ENCODE measurements at places on chromosomes 3 and 15.

- no peak for DNase-seq
Observed at GRCh38 chr3:184486614-184487013, 75.0 kb upstream of the EPHB3 start.

DNA sequence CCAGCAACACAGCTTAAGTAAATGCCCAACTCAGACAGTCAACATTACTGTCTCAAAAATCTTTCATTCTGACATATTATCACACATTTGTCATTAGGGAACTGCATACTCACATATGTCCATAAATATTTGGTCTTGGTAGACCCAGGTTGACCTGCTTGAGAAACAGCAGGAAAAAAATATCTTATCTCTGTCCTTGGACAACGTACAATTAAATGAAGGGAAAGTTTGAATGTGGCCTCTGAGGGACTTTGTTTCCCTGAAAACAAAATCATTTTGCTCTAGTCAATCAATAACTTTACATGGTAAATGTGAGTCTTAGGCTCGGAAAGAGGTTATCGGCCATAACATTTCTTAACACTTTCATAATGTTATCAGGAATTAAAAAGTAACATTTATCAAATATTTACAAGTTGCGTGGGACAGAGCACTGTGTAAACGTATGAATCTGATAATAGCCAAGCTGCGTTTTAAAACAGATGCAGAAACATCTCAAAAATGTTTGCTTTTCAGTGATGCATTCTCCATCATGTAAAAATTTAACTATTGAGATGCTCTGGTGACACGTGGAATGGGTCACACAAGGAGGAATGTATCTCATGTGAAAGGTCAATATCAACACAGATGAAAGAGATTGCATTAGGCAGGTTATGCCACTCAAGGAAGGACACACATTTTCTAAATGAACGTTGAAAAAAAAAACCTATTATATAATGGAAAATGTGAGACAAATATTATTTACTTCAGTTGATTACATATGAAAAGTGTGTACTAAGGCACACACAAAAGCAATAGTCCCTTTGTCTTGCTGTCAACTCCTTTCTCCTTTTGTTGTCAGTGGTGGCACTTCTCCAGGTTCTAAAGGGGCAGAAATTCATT lies 304.4 kb downstream of the WDR72 start:
- no peak for DNase-seq

DNA sequence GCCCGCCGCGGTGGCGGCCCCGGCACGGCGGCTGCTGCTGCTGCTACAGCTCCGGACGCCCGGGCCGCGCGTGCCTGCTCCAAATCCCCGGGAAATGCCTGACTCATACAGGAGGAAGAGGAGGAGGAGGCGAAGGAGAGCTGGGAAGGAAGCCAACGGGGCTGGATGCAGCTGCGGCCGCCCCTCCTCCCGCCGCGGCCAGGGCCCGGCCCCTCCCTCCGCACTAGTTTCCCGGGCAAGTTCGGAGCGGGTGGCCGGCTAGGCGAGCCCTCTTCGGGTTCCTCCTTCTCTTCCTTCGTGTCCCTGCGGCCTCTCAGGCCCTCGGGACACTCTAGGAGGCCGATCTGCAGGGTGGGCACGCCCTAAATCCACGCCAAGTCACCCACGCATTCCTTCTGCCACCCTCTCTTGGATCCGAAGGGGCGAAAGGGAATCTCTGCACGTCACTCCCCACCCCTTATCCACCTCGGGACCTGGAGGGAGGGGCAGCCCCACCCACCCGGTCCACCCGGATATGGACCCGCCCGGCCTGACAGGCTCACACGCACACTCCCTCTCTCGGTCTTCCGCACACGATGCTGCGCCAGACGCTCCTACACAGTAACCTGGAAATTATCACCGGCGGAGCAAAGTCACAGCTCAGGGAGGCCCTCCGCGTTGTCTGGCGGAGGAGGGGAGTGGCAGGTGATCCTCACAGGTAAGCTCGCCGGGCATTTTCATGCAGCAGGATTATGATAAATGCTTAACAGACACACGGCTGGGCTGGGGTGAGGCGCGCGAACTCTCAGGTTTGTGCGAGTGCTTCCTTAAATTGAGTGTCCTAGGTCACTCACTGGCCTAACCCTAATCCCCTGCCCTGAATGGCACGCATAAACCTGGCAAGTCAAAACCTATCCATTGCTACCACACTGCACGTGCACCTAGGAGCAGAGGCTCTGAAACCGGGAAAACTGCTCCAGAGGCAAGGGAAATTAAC lies at the start of the genes OSBPL10 and ZNF860:
TSS of gene OSBPL10 (minus strand) at position 57 of the 976 bp plus-strand sequence. CDS start 83 bp downstream, outside the sequence.
TSS of gene ZNF860 (plus strand) at position 545 of the 976 bp plus-strand sequence. CDS start 7,330 bp downstream, outside the sequence.
- DNase-seq: peak; percentile 87

DNA sequence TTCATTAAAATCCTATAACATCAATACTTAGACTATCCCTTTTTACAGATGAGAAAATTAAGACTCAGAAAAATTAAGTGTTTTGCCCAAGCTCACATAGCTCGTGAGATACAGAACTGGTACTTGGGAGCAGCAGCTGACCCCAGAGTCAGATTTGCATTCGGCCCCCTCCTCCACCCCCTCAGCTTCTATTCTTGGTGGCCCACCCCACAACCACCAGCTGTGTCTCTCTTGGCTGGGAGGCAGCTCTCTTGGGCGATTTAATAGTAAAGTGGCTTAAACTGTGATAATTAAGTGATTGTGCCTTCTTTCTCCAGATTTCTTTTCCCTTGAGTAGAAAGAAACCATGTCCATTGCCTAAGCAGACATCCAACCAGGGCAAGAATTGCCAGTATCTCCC lies 203.6 kb upstream of the PDZRN3 start:
- no peak for DNase-seq
